ENCODE measurements at places on chromosomes 12 and 14. TPM values are rescaled to one million over a fixed set of nuclear protein-coding genes. Genes with fewer than 3 reads are reported as not detected.

DNA sequence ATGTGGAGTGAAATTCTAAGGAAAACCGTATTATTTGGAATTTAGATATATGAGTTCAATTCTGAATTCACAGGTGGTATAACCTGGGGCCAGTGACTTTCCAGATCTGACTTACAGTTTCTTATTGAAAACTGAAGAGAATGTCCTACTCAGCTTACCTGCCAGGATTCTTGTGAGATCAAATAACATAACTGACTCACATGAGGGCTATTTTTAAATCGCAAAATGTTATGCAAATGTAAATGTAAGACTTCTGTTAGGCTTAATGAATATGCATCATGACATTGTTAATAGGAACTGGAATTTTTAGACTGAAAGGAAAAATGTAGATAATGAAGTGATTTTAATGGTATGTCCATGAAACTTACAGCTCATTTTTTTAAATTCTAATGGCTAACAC is 1142.1 kb downstream of the FLRT2 start:
- H3K4me1 ChIP-seq = no peaks in the 10 kb centered on the region
- no peak for DNase-seq
- H3K27ac ChIP-seq = no peak overlapping the region
- no peaks in the 10 kb centered on the region for H3K27me3 ChIP-seq
- no peaks in the 10 kb centered on the region for H3K36me3 ChIP-seq

INHBE gene
- not detected for total RNA-seq

TMEM253 gene
- total RNA-seq = 0.67 TPM

DNA sequence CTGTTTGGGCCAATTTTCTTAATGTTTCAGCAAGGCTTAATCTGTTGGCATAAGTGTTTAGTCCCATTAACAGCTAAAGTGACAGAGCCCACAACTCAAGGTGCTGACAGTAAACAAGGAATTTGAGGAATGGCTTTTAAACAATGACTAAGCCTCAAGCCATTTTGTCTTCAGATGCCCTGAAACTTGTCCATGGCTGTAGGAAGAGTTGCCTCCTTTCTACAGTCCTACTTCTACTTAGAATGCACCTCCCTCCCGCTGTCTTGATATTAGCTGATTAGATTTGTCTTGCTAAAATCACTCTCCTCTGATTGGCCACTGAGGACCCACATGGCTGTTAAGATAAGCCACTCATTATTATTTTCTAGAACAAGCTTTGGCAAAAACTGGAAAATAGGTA is 188.4 kb upstream of the OTX2 start:
- no peaks in the 10 kb centered on the region for H3K27me3 ChIP-seq
- H3K36me3 ChIP-seq = no peaks in the 10 kb centered on the region
- H3K4me3 ChIP-seq = no peak overlapping the region
- H3K27ac ChIP-seq = no peak overlapping the region
- H3K4me1 ChIP-seq = no peaks in the 10 kb centered on the region
- DNase-seq = no peak

CMTM5 gene
- 0.96 TPM for total RNA-seq

- no peak for DNase-seq
- H3K4me1 ChIP-seq = no peaks in the 10 kb centered on the region
- H3K27me3 ChIP-seq = no peaks in the 10 kb centered on the region
- H3K27ac ChIP-seq = no peak overlapping the region
Measured at GRCh38 chr14:32476532-32476931, 147.4 kb downstream of the AKAP6 start.

HVCN1 gene
- 21.3 TPM for total RNA-seq

GRCh38 chr12:77388445-77389265 is 323.3 kb upstream of the E2F7 start:
- H3K36me3 ChIP-seq = no peaks in the 10 kb centered on the region
- no peak overlapping the region for H3K27ac ChIP-seq
- H3K4me1 ChIP-seq = no peaks in the 10 kb centered on the region
- H3K27me3 ChIP-seq = no peaks in the 10 kb centered on the region

DNA sequence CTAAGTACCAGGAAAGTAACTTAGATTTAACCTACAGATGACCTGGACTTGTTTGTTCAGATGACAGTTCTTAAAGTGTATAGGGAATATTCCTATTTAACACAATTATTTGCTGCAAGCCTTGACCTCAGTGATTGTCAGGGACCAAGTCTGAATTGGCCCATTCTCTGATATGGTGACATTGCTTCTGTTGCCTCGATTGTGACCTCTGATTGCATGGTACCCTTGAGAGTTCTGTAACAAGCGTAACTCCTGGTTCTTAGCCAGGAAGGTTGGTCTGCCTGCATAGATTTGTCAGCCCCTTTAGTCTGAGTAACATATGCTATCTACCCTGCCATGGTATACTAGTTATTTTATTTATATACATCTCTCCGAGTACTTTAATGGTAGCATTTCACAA is 93.8 kb upstream of the ALX1 start:
- no peak overlapping the region for H3K4me3 ChIP-seq
- DNase-seq = no peak

PLCZ1 gene
- total RNA-seq = not detected

DNA sequence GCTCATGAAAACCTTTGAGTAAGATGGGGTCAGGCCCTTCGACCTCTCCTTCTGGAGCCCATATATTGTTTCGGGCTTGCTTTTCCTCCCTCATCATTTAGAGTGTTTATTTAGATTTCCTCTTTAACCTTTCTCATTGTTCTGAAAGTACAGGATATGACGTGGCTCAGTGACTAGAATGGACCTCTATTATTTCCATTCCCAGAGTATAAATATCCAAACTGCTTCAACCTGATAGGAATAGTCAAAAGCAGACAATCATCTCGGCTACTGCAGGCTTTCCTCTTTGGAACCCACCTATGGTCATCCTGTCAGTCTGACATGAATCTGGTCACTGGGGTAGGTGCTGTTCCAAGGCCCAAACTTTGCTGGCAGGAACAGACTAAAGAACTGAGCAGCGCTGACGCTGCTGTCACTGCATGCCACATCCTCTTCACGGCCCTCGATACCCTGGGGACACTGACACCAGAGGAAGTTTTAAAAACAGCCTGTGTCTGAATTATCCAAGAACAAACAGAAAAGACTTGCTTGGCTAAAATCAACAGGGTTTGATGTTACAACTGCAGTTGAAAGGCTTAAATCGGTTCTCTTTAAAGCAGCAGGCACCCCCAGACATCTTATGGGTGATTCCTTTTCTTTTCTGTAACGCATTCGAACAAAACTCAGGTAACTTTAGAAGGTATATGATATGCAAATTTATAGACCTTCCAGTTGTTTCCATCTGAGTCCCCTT is 5.0 kb upstream of the DDX47 start:
- no peaks in the 10 kb centered on the region for H3K36me3 ChIP-seq
- peak overlapping the region; percentile 90 for H3K27ac ChIP-seq
- peaks cover 35% of the 10 kb centered on the region for H3K4me1 ChIP-seq
- peak overlapping the region; percentile 10 for H3K4me3 ChIP-seq
- DNase-seq = no peak

STX2 gene
- total RNA-seq = 23.6 TPM

GRCh38 chr12:125340791-125341190 is 275.6 kb downstream of the AACS start:
- DNase-seq = no peak
- peaks cover 8% of the 10 kb centered on the region for H3K27me3 ChIP-seq
- no peaks in the 10 kb centered on the region for H3K36me3 ChIP-seq
- no peaks in the 10 kb centered on the region for H3K4me1 ChIP-seq

PLA2G1B gene
- 62.2 TPM for total RNA-seq
